Calu3 (cell line): ENCODE measurements at places on chromosomes 2 and 18. TPM values are rescaled to one million over a fixed set of nuclear protein-coding genes. Genes with fewer than 3 reads are reported as not detected.
A peak's percentile ranks its signal among the peaks of the same experiment; 100 is the strongest.

- no peak overlapping the region for H3K4me3 ChIP-seq
- H3K27ac ChIP-seq, result no peak overlapping the region
- H3K4me1 ChIP-seq, result no peaks in the 10 kb centered on the region
- H3K27me3 ChIP-seq, result peaks cover 43% of the 10 kb centered on the region
Measured at GRCh38 chr18:25125680-25126079, 226.3 kb downstream of the ZNF521 start.

DNA sequence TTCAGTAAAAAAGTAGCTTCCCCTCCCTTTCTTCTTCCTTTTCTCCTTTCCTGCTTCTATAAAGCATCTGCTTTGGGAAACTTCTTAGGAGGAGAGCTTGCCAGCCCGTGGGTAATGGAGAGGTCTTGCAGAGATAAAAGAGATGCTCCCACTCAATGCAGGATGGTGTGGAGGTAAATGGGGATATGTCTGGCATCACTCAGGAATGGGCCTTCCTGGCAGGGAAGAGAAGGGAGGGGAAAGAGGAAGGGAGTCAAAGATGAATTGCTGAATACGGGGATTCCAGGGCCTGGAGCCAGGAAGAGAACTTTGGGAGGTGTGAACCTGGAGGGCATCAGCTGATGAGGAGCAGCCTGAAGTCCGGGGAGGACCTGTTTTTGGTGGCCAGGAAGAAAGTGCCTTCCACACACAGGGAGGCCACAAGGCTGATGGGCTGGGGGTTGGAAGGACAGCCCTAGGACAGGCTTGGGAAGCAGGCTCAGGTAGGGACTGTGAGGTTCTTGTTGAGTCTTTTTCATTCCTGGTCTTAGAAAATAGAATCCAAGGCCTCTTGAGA is 25.2 kb downstream of the IL1B start:
- H3K4me3 ChIP-seq, result no peak overlapping the region
- H3K36me3 ChIP-seq, result peaks cover 23% of the 10 kb centered on the region
- no peaks in the 10 kb centered on the region for H3K27me3 ChIP-seq
- H3K4me1 ChIP-seq, result peaks cover 71% of the 10 kb centered on the region
- H3K27ac ChIP-seq, result peak overlapping the region; percentile 89

GRCh38 chr2:204665207-204665606 is 119.9 kb downstream of the PARD3B start:
- peaks cover 10% of the 10 kb centered on the region for H3K4me1 ChIP-seq
- no peak overlapping the region for H3K4me3 ChIP-seq
- no peak for DNase-seq
- H3K27ac ChIP-seq, result peak overlapping the region; percentile 53
- H3K27me3 ChIP-seq, result no peaks in the 10 kb centered on the region
- H3K36me3 ChIP-seq, result no peaks in the 10 kb centered on the region

GRCh38 chr2:45458909-45459563 is 152.0 kb downstream of the SRBD1 start:
- H3K27ac ChIP-seq, result peak overlapping the region; percentile 81
- H3K36me3 ChIP-seq, result peaks cover 5% of the 10 kb centered on the region
- H3K4me3 ChIP-seq, result peak overlapping the region; percentile 15
- peaks cover 24% of the 10 kb centered on the region for H3K4me1 ChIP-seq
- H3K27me3 ChIP-seq, result no peaks in the 10 kb centered on the region

The RAPH1 gene
- total RNA-seq, result 126 and 141 TPM in 2 replicates

The ITM2C gene
- 55.0 and 57.1 TPM in 2 replicates for total RNA-seq

The FNDC4 gene
- total RNA-seq, result 5.3 and 7.2 TPM in 2 replicates

The CENPA gene
- 23.4 and 33.2 TPM in 2 replicates for total RNA-seq
